ENCODE measurements at places on chromosomes 12 and 14.

GRCh38 chr14:58814466-58814865, 176.7 kb downstream of the DACT1 start:
- DNase-seq: no peak

DNA sequence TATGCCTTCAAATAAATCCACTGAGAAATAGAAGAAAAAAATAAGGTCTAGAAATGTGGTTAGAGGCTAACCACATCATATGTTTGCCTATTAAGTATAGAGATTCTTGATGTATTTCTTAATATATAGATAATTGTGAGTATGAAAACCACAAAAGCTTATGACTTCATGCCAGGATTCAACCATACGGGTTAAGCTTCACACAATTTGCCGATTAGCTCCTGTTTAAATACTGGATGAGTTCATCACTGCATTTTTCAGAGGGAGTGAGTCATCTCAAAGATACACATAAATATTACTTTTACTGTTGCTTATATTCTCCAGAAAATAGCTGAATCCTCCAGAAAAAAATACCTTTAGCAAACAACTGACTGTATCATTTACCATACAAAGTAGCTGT, 79.6 kb downstream of the RPL10L start:
- no peak for DNase-seq

DNA sequence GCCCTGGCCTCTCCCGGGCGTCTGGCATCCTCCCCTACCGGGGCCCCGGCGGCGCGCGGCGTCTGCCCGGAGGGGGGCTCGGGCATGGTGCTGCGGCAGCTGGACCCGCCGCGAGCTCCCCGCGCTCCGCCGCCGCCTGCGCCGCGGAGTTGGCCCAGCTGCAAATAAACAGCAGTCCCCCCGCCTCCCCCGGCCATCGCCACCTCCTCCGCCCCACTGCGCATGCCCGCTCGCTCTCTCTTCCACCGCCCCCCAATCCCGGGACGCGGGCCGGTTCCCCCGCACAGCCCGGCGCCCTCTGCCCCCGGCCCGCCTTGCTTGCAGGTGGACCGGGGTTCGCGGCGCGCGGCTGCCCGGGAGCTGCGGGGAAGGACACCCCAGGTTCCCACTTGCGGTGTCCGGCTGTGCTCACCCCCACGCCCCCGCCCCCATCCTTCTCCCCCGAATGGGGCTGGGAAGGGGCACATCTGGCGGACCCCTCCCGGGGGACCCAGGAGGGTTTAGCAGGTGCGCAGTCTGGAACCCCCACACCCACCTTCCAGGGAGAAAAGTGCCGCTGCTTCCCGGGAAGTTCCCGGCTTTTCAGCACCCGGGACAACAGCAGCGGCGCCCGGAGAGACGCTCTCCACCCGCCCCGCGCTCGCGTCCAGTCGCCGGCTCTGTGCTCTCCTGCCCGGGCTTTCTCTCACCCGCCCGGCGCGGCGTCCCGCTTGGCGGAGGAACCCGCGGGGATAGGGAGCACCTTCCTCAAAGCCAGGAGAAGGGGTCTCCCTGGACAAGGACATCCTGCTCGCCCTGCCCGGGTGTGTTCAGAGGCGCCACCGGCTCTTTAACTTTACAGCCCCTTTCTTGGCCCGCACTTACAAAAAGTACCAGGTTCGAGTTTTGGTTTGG, at the start of gene TMTC1:
Gene TMTC1 (minus strand): TSS at position 170 of the 894 bp plus-strand sequence. CDS start 191 bp downstream, outside the sequence.
- DNase-seq: peak; percentile 66

- no peak for DNase-seq
These were observed 14.9 kb upstream of the LRRK2 start for GRCh38 chr12:40209886-40210285.

- DNase-seq: no peak
These were observed 111.2 kb upstream of the FLRT2 start for GRCh38 chr14:85418721-85419120.

- DNase-seq: no peak
These were observed 76.5 kb downstream of the TGFB3 start for GRCh38 chr14:75905147-75905904.

DNA sequence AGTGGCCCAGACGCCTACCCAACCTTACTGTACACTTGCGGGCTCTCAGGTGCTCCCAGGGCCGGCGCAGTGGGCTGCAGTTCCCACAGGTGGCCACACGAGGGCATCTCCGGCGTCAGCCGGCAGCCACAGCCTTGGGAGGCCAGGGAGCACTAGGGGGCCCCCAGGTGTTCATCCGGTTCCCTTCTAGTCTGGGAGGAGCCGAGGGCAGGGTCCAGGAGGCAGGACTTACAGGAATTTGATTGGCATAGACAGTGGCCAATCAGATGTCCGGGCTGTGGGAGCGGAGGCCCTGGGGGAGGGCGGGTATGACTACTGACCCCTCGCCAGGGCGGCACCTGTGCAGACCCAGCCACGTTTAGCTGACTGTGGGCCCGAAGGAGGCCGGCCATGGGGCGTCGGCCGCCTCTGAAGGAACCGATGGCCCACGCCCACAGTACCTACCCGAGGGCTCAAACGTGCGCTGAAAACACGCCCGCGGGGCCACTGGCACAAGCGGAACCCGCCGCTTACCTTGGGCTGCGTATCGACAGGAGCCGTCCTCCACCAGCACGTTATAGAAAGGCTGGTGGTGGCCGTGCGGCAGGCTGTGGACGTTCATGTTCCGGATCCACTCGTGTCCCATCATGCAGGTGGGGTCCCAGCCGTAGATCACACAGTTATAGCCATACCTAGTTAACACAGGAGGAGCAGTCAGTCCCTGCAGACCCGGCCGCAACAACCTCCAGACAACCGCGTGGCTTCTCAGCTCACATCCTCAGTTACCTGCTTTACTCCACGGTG, 34.8 kb downstream of the FBXO21 start:
- DNase-seq: no peak

- DNase-seq: no peak
These were observed 3.2 kb downstream of the BBOF1 start for GRCh38 chr14:74022346-74022745.

GRCh38 chr12:46430340-46430948, 57.9 kb upstream of the SLC38A2 start:
- no peak for DNase-seq

GRCh38 chr14:95521001-95521400, 4.6 kb upstream of the SYNE3 start:
- no peak for DNase-seq

- no peak for DNase-seq
These were observed 141.0 kb downstream of the MSRB3 start for GRCh38 chr12:65419284-65420072.

DNA sequence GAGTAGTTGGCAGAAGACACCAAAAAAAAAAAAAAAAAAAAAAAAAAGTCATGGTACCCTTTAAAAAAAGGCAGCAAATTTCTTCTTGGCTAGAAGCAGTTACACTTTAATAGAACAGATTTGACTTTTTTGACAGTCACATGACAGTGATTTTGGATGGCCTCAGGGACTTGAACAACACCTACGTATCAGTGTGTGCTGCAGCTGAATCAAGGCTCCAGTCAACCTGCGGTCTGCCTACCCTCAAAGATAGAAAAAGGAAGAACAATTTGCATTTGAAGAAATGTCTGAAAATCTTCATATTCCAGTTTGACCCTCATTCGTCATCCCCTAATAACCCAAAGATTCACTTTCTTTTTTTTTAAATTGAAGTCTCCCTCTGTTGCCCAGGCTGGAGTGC, 53.9 kb downstream of the MDM2 start:
- DNase-seq: no peak

GRCh38 chr14:74649167-74649566, 37.1 kb upstream of the LTBP2 start:
- DNase-seq: no peak

DNA sequence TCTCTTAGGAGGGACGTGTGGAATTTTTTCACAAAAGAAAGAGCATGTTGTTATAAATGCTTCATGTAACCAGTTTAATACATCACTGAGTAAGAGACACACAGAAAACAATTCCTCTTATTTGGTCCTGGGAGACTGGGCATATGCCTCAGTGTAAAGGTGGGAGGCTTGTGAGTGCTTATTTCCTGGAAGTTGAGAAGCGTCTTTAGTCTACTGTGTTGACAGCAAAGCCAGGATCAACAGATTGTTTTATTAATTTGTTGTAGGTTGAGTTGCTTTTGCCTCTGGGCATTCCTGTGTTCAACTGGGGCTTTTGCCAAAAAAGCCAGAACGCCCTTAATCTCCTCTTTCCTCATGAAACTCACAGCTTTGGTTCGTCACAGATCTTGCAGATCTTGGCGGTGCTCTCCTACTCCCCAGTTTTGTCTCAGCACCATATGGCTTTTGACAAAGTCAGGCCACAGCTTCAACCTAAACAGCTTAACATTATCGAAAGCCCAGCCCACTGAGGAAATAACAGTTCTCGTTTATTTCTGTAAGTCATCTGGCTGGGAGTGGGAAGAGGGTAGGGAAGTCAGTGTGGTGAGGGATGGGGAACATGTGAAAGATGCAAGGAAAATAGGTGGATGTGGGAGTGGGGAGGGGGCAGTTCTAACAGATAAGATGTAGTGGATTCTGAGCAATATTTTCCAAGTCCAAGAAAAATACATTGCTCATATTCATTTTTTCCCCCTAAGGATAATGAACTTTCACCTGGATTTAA, 227.2 kb downstream of the DACT1 start:
- no peak for DNase-seq

DNA sequence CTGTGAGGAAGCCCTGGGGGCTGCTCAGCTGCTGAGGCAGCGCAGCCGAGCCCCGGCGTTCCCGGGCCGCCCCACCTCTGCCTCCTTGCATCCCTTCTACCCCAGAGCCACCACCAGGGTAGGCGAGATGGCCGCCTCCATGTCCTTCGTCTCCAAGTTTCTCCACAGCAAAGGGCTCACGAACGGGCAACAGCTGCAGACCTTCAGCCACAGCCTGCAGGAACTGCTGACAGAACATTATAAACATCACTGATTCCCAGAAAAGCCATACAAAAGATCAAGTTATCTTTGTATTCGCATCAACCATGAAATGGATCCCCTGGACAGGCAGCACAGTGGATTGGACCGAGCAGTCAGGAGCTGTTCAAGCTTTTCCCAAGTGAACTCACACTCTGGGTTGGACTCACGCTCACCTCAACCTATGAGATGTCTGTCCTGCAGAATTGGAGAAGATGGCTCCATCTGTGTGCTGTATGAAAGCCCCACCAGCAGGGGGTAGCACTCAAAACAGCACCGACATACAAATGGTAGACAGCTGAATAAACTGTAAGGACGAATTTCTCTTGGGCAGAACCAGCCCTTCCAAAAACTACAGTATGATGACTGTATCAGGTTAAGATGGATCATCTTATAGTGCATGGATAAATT, 19.4 kb upstream of the A2M start:
- DNase-seq: no peak

GRCh38 chr12:88578276-88579160, 1.8 kb downstream of the KITLG start:
- DNase-seq: no peak
